ENCODE measurements at places on chromosomes 12 and 14.

- DNase-seq: no peak
These were observed 85.4 kb upstream of the RTL1 start for GRCh38 chr14:100988956-100989355.

DNA sequence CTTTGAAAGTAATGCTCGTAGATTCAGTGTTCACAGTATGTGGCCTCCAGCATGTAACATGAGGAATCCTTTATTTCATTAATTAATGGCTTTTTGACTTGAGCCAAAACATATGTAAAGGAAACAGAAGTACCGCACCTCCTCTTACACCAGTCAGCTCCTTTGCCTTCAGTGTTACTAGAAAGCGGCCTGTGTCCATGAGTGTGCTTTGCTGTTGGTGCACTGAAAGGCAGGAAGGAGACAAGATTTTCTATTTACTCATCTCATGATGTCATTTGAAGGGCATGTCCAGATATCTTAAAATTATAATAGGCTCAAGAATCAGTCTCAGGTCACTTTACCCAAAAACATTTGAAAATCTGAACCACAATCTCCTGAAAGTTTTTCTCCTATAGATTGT is 9.9 kb upstream of the CCT2 start:
- DNase-seq: no peak

- no peak for DNase-seq
These were observed 751 bp downstream of the GDF11 start for GRCh38 chr12:55743406-55744339.

- DNase-seq: no peak
These were observed 2.9 kb downstream of the PHLDA1 start for GRCh38 chr12:76028571-76029277.

DNA sequence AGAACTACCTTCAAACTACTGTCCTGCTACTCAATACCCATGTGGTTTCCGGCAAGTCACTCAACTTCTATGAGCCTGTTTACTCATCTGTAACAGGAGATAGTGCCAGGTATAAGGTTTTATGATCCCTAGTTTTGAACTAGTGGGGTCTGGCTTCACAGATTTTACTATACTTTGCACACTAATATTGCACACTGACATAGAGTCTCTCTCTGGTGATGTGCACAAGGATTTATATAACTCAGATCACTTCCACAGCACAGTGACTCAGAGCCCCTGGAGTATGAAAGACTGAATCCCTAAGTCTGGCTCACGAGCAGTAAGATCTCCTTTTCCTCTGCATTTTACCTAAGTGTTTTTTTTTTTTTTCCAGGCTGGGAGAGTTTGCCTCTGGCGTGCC is 69.7 kb upstream of the SLC38A2 start:
- no peak for DNase-seq

DNA sequence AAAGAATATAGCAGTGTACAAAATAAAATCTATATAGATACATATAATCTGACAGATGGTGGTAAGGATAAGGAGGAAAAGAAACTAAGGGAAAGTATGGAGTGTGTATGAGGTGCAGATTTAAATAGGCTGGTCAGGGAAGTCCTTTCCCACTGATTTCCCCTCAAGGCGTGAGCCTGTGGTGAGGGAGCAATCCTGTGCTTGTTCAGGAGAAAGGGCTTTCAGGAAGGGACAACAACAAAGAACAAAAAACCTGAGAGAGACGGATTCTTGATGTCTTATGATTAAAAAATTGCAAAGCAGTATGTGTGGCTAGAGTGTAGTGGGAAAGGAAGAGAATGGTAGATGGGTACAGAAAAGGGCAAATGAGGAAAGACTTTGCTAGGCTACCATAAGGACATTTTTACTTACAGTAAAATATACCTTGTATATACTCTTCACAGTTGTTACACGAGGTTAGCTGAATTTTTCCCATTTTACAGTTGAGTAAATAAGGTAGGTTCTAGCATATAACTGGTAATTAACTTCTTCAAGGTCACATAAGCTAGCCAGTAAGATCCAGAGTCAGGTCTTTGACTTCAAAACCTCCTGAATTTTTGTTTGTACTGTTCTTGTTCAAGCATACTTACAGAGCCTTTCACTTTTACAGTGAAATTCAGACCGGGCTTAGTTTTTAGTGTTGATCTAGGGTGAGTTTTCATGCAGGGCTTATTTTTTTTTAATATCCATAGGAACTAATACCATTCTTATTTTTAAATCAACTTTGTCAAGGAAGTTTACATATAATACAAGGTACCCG is 15.6 kb downstream of the CNOT2 start:
- no peak for DNase-seq

GRCh38 chr12:116559162-116559935 is at the start of gene MAP1LC3B2:
Gene MAP1LC3B2, plus strand, starts transcription at chr12:116559381. Its CDS starts 16,562 bp downstream, at chr12:116575943.
- peak; percentile 80 for DNase-seq

- no peak for DNase-seq
These were observed 19.0 kb downstream of the TMEM19 start for GRCh38 chr12:71704920-71705319.

GRCh38 chr12:99131751-99132199 is 486.7 kb downstream of the APAF1 start:
- DNase-seq: no peak

DNA sequence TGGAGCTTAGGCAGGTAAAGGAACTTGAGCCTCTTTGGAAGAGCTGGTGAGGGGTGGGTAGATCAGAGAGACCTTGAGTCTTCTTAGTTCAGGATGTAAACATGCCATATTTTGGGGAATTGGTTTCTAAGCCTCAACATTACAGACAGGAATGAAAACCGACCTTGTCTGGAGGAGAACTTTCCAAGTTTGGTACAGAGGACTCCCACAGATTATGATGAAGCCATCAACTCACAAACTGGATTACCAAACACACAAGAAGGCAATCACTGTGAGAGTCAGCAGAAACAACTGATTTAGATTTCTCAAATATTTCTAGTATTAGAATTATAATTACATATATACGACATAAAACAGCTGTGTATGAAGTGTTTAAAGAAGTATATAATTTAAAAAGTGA is 22.3 kb upstream of the AMN1 start:
- DNase-seq: no peak

DNA sequence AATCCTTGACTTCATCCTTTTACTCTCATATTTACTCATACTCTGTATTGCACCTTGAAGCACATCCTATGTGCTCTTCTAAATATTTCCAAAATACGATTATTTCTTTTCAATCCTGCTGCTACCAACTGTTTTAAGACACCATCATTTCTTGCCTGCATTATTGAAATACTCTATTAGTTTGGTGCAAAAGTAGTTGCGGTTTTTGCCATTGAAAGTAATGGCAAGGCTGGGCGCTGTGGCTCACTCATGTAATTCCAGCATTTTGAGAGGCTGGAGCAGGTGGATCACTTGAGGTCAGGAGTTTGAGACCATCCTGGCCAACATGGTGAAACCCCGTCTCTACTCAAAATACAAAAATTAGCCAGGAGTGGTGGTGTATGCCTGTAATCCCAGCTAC is 412.5 kb downstream of the KCNH5 start:
- no peak for DNase-seq

DNA sequence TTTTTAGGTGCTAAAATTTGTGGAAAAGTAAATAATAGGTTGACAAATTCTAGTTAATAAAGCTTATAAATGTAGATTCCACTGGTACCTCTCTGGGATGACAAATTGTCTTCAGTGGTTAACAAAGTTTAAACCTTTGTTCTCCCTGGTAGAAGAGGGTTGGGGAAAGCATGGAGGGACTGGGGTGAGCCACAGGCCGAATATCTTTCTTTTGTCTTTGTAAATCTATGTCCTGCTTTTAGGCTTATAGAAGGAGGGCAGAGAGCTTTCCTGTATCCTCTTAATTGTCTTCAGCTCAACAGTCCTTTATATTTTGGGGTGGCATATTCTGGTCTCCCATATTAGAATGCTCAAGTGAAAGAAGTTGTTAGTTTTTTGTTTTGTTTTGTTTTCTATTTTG is 142.2 kb upstream of the CNOT2 start:
- no peak for DNase-seq

- DNase-seq: no peak
These were observed 27.3 kb upstream of the STRAP start for GRCh38 chr12:15854916-15855315.

GRCh38 chr14:36619853-36620252 is 37.4 kb upstream of the NKX2-8 start:
- no peak for DNase-seq

DNA sequence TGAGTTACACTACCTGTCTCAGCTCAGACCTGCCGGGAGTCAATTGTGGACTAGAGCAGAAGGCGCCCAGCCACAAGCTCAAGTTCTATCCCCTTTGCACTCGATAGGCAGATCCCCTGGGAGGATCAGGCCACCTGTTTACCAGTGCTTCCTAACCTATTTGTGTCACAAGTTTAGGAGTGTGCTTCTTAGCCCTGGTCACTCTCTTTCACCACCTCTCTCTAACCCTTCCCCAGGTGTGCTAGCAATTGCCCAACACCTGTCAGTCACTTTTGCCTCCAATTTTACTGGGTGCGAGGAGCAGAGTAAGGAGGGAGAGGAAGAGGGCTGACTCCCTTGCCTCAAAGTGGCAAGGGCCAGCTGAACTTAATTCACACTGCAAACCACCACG is 745 bp upstream of the NAA30 start:
- no peak for DNase-seq

DNA sequence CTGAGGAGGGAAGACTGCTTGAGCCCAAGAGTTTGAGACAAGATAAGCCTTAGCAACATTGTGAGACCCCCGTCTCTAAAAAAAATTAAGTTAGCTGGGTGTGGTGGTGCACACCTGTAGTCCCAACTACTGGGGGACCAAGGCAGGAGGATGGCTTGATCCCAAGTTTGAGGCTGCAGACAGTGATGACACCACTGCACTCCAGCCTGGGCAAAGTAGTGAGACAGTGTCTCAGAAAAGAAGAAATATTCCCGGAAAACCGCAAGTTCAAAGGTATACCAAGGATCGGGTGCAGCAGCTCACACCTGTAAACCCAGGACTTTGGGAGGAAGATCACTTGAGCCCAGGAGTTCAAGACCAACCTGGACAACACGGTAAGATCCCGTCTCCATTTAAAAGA is 5.8 kb downstream of the PTGES3 start:
- DNase-seq: no peak

- no peak for DNase-seq
These were observed 127.2 kb upstream of the ATF7IP start for GRCh38 chr12:14238221-14238792.

- DNase-seq: no peak
These were observed 257.6 kb downstream of the EGLN3 start for GRCh38 chr14:33693237-33693636.

- no peak for DNase-seq
These were observed 501.8 kb downstream of the ETNK1 start for GRCh38 chr12:23126794-23127193.

GRCh38 chr14:99562856-99563748 is 40.9 kb downstream of the CCDC85C start:
- no peak for DNase-seq

- no peak for DNase-seq
These were observed 156.5 kb upstream of the USP15 start for GRCh38 chr12:62103748-62104147.

DNA sequence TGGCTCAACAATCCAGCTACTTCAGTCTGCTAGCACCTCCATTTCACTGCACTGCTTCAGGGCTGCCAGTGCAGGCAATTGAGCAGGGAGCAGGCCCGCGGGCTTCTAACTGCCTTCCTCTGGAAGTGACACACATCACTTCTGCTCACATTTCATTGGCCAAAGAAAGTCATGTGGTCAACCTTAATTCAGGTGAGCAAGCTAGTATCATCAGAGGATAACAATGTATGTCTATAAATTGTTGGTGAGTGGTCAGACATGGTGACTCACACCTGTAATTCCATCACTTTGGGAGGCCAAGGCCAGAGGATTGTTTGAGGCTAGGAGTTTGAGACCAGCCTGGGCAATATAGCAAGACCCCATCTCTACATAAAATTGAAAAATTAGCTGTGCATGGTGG is 22.3 kb upstream of the CHGA start:
- no peak for DNase-seq

DNA sequence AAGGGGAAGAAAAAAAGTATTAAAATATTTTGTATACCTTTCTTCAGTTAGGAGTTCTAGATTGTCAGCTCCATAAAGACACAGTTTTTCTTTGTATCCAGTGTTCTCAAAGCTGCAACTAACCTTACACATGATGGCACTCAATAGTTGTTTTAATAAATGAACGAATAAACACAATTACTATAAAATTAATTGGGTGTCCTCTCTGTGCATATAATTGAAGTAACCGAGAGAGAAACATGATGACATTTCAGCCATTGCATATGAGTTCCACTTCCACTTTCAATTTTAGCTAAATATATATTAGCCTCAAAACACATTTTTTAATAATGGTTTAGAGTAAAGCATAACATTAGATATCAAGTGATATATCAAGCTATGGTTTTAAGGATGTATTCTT is 671.2 kb downstream of the LRFN5 start:
- DNase-seq: no peak

DNA sequence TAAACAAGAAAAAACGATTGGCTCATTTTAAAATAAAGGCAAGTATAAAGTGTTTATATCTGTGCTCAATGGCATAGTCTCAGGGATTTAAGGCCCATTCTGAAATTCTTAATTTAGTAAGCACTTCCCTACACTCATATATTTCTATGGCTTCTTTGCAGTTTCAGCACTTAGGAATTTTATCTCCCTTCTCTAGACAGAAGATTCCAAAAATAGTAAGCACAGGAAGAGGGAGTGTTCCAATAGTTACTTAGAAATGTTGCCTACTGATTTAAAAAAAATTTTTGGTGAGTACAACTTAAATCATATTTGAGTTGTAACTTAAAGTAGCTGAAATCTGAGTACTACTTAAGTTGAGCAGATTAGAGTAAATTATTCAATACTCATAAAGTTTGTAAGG is 19.8 kb downstream of the INSM2 start:
- no peak for DNase-seq

DNA sequence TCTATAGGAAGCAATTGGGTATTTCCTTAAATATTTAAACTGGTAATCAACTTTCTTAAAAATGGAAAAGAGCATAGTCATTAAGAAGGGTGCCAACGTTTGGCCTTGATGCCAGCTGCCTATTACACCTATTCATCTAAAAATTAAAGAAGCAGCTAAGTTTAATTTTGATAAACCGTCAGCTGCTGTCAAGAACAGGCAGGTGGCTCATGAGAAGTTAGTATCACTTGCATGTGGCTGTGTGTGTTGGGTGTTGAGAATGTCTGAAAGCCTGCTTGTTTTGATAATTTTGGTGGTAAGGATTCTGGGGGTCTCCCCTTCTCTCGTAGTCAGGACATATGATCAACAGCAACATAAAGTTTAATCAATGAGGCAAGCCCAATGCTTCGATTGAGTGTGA is 6.5 kb downstream of the GLRX5 start:
- DNase-seq: no peak

GRCh38 chr12:64007853-64008252 is 163.4 kb downstream of the SRGAP1 start:
- no peak for DNase-seq

- no peak for DNase-seq
These were observed 182.7 kb upstream of the TMPO start for GRCh38 chr12:98332642-98333041.

GRCh38 chr14:44461811-44462210 is 45.3 kb downstream of the FSCB start:
- DNase-seq: no peak

DNA sequence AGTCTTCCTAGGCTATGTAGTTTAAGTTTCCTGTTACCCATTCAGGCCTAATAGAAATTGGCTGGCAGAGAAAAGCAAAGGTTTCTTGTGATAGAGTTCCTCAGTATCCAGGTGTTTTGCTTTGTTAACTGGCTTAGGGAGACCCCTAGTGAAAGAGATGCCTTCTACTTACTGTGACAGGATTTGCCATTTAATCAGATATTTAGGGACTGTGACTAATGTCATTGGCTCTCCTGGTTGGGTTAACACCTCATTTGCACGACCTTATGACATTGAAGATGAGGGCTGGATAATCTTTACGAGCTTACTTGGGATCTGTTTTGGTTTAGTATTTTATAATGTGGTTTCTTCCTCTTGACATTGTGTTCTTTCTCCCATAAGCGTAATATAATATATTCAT is 5.8 kb downstream of the MON2 start:
- no peak for DNase-seq

All from NCI-H187 (cell line).